H1 (cell line): ENCODE measurements at places on chromosomes 6 and 20. TPM values are rescaled to one million over a fixed set of nuclear protein-coding genes. Genes with fewer than 3 reads are reported as not detected.

- no peak overlapping the region for H3K4me3 ChIP-seq
- H3K4me1 ChIP-seq: no peaks in the 10 kb centered on the region
- no peaks in the 10 kb centered on the region for H3K36me3 ChIP-seq
- DNase-seq: no peak
Measured at GRCh38 chr6:133754298-133754697, 134.6 kb upstream of the TCF21 start.

GRCh38 chr6:154792325-154792724, 59.1 kb downstream of the SCAF8 start:
- no peak overlapping the region for H3K4me3 ChIP-seq
- H3K27ac ChIP-seq: no peak overlapping the region

GRCh38 chr6:67884442-67884841, 750.6 kb upstream of the ADGRB3 start:
- no peaks in the 10 kb centered on the region for H3K27me3 ChIP-seq
- H3K4me1 ChIP-seq: no peaks in the 10 kb centered on the region

DNA sequence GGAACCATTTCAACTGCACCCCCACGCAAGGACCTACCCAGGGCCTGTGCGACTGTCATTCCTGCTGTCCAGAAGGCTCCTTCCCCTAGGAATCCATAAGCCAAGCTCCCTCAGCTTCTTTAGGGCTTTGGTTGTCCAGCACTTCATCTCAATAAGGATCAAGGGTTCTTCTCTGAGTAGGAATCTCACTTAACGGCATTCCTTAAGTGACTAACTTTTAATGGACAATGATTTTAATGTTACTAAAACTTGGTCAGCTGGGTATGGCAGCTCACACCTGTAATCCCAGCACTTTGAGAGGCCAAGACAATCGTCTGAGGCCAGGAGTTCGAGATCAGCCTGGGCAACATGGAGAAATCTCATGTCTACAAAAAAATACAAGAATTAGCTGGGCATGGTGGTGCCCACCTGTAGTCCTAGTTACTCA, 13.4 kb downstream of the UBE2V1 start:
- no peak overlapping the region for H3K27ac ChIP-seq
- H3K36me3 ChIP-seq: peaks cover 9% of the 10 kb centered on the region
- no peaks in the 10 kb centered on the region for H3K4me1 ChIP-seq
- no peaks in the 10 kb centered on the region for H3K27me3 ChIP-seq
- no peak overlapping the region for H3K4me3 ChIP-seq

Gene WFDC5
- not detected in 2 replicates for total RNA-seq
